ENCODE measurements at places on chromosomes 16 and 17.

DNA sequence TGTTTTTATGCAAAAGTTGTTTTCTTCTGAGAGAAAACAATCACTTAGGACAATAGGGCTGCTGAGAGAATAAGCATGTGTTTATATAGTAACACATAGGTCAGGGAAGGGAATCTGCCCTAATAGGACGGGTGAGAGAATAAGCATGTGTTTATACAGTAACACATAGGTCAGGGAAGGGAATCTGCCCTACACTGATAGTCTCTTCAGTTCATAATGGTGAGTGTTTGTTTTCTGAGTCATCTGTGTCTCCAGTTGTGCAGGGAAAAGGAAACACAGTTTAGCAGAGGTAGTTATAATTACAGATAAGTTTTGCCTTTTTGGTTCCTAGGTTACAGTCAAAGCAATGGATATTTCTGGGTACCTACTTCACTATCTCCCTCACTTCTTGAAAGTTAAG is 252.3 kb upstream of the CA10 start:
- DNase-seq: no peak

DNA sequence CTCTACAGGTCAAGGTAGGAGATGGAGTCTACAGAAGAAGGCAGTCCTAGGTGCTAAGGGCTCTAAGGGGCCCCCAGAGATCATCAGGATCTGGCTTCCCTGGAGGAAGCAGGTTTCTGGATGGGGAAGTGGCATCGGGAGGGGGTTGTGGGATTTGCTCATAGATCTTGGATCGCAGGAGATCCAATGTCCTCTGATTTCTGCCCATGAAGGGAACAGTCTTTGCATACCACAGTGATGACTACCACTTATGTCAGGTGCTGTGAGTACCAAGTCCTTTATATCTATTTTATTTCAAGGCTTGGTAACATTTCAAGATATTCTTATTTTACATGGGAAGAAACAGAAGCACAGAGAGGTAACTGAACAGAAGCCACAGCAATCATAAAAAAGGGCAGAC is 164.0 kb downstream of the RGS9 start:
- DNase-seq: no peak

DNA sequence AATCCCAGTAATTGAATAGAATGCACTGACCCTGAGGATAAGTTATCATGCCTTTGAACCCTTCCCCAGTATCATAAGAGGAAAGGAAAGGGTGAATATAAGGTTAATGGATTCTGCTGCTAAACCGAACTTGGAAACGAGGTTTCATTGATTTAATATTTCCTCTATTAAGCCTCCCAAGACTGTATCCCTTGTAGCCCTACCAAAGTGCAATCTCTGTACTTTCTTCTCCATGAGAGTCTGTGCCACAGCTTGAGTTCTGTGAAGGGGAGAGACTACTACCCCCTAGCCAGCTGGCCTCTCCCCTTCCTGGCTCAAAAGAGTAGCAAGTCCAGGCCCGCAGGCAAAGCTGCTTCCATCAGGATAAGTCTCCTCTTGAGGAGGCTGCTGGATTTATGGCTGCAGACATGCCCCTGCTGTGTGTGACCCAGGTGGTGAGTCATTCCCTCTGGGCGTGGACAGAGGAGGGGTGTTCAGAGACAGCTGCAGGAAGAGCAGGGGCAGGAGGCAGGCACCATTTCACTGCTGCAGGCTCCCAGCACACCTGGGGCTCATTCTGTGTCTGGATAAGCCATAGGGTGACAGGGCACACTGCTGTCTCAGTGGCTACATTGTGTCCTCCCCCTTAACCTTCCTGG is 58.4 kb downstream of the TOM1L2 start:
- DNase-seq: peak; percentile 53

DNA sequence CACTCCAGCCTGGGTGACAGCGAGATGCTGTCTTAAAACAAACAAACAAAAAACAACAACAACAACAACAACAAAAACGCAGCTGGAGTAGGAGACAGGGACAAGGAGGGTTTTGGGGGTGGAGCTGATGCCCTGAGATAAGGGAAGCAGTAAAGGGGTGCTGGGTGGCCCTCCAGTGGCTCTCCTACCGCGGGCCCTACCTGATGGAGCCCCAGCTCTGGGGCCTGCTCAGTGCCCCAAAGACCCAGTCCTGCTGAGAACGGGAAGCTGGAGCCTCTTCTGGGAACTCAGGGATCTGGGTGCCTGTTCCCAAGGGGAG is 21.3 kb upstream of the NAGS start:
- no peak for DNase-seq

- no peak for DNase-seq
Measured at GRCh38 chr16:1691276-1691675, 13.2 kb downstream of the JPT2 start.

GRCh38 chr17:21285164-21286065 is 904 bp downstream of the MAP2K3 start:
- DNase-seq: peak; percentile 42

- no peak for DNase-seq
Measured at GRCh38 chr16:27491894-27492587, 57.7 kb downstream of the GTF3C1 start.

DNA sequence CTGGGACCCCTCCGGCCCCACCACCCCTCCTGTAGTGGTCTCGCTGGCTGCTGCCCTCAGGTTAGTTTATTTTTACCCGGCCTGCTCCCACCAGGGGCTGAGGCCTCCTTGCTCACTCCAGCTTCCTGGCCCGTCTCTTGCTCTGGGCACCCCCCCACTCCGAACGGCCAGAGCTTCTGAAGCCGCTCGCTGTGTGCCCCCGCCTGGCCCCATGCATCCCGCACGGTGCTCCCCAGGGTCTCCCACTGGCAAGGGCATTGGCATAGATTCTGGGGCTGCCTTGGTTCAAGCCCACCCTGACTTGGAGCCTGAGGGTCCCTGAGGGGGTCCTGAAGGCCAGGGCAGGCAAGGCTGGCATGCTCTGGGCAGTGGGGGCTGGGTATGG is 186.4 kb downstream of the SEC14L1 start:
- DNase-seq: no peak

GRCh38 chr17:81878294-81878693 is 7.2 kb upstream of the ARHGDIA start:
- no peak for DNase-seq

GRCh38 chr16:1657841-1658240 is 20.2 kb upstream of the JPT2 start:
- DNase-seq: no peak

DNA sequence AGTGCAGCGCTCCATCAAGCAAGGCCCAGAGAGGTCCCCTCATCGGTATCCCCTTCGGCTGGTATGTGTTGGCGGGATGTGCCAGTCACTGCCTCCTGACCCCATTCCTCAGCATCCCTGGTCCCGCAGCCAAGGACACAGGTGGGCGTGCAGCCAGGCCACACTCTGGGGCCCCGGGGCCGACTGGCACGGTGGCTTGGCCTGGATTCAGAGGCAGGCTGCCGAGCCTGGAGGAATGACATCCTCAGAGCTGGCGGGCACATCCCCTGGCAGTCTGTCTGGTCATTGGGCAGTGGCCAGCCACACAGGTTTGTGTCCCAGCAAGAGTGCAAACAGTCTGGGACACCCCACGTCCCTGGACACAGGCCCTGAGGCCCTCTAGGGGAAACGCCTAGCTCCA is 111.1 kb downstream of the SDK2 start:
- no peak for DNase-seq

GRCh38 chr16:28990375-28991040 is 5.7 kb downstream of the LAT start:
- peak; percentile 84 for DNase-seq

DNA sequence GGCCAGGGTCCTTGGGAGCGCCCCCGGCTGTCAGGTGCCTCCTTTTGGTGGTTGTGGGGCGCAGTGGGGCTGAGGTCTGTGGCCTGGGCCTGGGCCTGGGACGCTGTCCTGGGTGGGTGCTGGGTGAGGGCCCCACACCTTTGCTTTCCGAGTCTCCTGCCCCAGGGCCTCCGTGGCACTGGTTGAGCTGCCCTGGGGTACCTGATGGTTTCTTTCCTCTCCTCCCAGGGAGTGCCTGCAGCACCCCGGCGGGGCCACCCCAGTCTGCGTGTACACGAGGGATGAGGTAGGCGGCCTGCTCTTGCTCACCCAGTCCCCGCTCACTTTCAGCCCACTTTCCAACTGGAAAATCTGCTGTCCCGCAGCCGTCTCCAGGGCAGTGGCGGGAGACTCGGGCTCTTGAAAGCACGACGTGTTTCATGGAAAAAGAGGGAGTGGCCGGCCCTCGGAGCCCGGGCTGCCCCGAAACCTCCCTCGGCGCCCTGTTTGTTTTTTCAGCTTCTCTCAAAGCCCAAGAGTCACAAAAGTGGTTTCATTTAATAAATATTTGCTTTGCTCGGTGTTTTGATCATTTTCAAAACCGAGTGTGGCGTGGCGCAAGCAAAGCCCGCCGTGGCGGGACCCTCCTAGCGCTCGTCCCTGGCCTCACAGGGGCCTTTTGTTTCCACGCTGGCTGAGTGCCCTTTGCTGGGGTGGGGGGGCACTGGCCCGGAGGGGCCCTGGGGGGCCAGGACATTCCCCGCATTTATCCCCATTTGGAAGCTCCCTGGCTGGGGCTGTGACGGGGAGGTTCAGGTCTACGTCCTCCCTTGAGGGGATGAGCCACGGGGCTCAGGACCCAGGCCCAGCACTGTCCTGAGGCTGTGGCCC is 17.4 kb downstream of the ASPSCR1 start:
- no peak for DNase-seq

DNA sequence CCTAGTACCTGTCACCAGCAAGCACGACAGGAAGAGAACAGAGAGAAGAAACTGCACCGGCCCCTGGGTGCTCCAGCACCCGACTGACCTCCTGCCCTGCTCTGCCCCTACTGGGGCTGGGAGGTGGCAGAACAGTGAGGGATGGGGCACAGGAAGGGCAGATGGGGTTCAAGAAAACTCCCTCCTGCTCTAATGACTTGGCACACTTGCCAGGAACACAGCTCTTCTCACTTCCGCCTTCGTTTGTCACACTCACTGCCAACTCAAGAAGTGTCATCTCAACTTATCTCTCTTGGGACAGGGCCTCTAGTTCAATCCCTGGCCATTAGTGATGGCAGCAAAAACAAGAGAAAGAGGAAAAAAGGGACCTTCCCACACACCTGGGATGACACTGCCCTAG is 42.7 kb upstream of the ICAM2 start:
- no peak for DNase-seq

DNA sequence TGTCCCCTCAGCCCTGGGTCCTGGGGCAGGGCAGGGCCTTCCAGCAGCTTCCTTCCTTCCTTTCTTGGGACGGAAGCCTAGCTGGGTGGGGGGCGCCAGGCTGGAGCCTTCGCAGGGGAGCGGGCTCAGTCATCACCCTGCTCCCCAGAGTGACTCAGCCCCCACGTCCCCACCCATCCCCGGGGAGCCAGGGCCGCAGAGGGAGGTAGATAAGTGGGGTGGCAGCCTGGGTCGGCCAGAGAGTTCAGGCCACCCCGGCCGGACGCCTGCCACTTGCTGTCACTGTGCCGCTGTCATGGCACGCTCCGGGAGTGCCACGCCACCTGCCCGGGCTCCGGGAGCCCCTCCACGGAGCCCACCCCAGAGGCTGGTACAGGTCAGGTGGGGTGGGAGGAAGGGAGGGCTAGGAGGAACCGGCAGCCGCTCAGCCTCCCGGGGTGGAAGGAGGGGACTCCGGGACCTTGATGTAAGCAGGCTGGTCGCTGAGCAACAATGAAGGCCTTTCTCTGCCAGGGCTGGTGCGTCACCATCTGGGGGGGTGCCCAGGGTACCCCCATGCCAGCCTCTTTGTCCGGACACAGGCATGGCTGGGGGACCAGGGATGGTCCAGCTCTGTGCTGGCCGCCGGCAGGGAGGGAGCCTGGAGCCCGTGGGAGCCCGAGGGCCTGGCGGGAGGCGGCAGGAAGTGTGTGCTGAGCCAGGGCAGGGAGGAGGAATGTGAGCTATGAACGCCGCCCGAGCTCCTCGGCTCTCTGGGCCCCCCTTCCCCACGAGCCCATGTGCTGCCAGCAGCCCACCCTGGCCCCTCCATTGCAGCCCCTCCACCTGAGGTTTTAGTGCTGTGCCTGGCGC is 6.6 kb downstream of the NHERF2 start:
- no peak for DNase-seq

DNA sequence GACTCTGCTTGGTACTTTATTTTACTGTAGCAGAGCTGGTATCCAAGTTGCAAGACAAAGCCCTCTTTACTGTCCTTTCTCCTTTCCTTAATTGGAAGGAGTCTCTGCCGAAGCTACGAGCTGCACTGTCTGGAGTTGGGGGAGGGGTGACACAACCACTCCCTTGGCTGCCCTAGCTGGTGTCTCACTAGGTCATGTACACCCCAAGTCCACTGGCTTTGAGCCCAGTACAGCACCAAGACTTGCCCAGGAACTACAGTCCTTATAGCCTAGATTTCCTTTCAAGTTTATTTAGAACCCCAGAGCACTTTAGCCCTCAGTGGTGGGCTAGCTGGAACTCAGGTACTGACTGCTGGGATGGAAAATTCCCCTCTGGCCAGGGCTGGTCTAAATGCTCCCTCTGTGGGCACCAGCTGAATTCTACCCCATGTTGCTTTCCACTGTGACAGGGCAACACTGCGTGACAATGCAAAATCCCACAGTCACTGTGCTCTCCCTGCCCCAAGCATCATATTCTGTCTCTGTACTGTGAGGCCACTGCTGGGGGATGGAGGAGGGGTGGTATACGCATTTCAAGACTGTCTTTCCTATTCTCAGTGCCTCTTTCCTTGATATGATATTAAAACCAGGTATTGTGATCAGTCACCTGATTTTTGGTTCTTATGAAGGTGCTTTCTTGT is 18.4 kb downstream of the EFCAB5 start:
- no peak for DNase-seq

- DNase-seq: no peak
Measured at GRCh38 chr16:17329391-17329790, 141.4 kb downstream of the XYLT1 start.

DNA sequence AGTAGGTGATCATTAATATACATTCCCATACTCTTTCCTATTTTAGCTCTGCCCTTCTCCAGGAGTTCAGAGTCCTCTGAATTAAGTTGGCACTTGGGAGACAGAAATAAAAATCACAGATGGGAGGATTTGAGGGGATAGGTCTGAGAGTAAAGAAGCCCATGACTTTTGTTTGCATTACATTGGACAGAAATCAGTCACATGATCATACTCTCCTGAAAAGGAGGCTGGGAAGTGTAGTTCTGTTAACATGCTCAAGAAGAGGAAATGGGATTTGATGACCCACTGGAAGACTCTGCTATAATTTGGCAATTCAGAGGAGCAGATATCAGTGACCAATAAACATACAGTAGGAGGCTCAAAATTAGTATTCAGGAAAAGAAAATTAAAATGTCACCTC is 674.9 kb upstream of the C16orf82 start:
- no peak for DNase-seq

DNA sequence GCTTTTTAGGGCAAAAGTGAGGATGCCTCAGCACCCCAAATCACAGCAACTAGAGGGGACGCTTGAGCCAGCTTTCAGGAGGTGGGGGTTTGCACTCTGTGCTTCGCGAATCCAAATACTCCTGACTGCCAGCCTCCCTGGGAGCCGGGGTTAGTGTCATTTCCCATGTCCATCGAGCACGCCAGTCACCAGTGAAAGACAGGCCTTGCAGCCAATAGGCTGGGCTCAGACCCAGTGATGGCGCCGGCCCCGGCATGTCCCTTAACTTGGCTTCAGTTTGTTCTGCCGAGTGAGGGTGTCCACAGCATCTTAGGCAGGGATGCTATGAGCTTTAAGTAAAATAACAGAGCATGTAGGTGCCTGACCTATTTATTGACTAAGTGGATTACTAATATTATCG is 50.9 kb upstream of the CDC42EP4 start:
- no peak for DNase-seq

- no peak for DNase-seq
Measured at GRCh38 chr17:42780851-42781638, 635 bp downstream of the WNK4 start.

All from stimulated activated CD4-positive, alpha-beta T cell treated with anti-CD3 and anti-CD28 coated beads, Interleukin-15, amount 100 ng/mL, for 24 hours (primary cell).